Breast epithelium (tissue), 4 donors: ENCODE measurements at places on chromosomes 12 and 14. TPM values are rescaled to one million over a fixed set of nuclear protein-coding genes. Genes with fewer than 3 reads are reported as not detected.

Gene TAS2R7
- not detected for total RNA-seq

Gene MYH7
- total RNA-seq: not detected

Gene C12orf75
- 2.4 TPM for total RNA-seq

Gene TAS2R19
- total RNA-seq: 10.1 TPM

Gene PPFIA2
- 3.8 TPM for total RNA-seq

Gene ZNF839
- 15.4 TPM for total RNA-seq

DNA sequence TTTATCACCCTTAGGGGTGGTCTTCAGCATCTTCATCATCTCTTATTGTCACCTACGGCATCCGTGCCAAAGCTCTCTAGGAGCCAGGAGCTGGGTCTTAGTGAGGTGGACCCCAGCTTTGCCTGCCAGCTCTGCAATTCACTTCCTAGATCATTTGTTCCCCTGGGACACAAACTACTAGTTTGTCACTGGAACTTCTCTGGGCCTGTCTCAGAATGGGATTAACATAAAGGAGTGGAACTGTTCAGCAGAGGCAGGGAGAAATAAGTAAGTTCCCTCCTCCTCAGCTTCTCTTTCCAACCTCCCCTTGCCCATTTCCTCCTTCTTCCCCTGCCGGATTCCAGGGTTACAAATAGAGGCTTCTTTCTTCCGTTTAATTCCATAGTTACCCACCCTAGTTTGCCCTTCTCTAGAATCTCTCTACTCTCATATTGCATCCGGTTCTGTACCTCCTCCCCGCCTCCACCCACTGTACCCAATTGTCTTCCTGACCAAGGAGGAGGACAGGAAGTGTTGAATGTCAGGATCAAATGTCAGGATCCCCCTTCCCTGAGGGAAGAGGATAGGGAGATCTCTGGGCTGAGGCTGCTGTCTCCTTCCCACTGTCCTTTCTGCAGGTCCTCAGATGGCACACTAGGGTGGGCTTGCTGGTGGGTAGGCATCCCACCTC, 25.0 kb downstream of the LARP4 start:
- DNase-seq: no peak

DNA sequence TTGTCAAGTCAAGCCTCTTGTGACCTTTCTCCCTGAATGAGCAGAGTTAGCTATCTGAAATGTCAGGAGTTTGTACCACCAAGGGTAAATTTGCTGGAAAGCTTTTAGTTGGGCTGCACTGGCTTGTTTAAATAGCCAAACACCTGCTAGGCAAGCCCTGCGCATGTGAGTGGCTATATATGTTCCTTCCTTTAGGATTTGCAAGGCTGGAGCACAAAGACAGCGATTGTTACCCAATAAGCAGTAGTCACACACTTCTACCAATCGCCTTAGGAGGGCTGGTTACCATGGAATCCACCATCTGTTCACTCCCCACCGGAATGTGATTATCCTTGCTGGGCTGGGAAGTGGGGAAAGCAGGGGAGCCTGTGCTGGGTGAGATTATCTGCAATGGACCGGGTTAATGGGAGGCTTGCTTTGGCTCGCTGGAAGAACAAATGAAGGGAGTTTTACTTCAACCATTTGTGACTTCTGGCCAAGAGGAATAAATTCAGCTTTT, 102.5 kb downstream of the FGD4 start:
- no peak for DNase-seq

DNA sequence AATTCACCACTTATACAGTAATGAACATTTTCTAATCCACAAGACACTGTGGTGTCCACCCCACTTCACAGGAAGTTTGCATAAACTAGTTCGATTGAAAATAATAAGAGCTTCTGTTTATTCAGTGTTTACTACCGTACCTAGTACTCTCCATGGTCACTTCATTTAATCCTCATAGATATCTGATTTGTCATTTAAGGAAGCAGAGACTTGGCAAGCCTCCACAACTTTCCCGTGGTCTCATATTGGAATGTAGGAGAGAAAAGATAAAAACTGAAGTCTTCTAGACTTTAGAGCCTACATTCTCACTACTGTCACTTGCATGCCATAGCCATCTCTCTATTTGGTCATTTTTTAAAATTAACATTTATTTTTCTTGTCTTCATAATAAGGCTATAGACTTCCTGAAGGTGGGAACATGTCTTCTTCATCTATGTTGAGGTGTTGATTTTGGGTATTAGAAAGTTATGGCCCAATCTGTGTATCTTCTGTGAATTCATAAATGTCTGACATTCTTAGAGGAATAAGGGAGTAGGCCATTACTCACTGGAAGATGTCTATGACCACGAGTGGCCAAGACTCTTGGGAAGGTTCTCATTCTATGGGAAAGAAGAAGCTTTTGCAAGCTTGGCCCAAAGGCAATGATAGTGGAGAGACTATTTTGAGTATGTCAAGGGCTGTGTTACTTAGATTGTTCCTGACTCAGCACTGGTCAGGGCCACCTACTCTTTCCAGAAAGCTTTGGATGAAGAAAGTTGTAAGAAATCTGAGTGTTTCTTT, 423.7 kb downstream of the LRIG3 start:
- no peak for DNase-seq

GRCh38 chr12:55707219-55707671, 459 bp downstream of the ITGA7 start:
- DNase-seq: no peak

DNA sequence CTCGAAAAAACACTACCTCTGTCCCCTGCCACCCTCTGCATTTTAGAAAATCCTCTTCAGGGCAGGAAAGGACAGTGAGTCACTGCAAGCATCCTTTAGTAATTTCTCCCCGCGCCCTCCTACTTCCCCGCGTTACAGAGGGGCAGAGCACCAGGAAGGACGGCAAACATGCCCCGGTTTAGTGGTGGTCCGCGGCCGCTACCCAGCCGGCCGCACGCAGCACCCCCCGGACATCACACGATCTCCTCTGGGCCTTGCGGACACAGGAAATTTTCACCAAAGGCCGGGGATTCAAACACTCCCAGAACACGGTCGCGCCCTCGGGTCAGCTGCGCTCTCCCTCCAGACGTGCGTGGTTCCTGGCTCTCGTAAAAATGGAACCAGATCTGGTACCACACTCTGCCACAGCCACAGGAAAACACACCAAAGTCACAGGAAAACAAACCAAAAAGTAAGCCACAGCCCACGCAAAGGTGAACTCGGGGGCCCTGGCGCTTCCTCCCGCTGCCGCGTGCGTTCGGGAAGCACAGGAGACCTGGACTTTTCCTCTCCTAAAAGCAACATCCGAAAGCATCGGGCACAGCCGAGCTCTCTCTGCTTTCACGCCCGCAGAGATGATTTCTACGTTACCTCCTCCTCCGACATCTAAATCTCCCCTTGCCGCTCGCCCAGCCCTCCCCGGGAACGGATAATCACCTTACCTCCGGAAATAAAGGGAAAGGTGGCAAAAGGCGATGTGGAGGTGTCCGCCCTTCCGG, 839 bp downstream of the SLC38A1 start:
- no peak for DNase-seq

DNA sequence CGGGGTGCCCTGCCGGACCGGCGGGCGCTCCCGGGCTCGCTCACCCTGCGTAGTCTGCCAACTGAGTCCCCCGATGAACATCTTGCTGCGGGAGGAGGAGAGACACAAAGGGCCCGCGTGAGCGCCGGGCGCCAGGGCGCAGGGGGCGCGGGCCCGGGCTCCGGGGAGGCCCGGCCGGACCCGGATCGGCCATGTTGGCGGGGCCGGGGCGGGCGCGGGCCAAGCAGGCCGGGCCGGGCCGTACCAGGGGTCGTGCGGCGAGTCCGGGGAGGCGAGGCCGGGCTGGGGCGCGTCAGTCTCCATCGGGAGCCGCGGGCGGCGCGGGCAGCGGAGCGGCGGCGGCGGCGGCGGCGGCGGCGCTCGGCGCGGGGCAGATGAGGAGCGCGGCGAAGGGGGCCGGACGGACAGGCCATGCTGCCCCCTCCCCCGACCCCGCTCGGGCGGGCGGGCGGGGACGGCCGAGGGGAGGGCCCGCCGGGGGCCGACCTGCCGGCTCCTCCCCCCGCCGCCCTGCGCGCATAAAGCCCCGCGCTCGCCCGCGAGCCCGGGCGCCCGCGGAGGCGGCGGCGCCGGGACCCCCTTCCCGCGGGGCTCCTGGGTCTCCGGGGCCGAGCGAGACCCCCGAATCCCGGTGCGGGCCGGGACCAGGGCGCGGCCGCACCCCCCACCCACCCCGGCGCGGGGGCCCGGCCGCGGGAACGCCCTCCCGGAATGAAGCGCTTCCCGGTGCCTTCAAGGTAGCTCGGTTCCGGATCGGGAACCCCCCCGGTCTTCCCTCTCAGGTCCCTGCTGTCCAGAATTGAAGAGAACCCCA, at the start of gene MSI1:
Gene MSI1, minus strand, starts transcription at position 376 of the 814 bp plus-strand sequence. Its CDS starts 73 bp downstream, at position 303.
- DNase-seq: no peak

GRCh38 chr14:94558842-94559241, 2.4 kb upstream of the SERPINA4 start:
- DNase-seq: no peak

DNA sequence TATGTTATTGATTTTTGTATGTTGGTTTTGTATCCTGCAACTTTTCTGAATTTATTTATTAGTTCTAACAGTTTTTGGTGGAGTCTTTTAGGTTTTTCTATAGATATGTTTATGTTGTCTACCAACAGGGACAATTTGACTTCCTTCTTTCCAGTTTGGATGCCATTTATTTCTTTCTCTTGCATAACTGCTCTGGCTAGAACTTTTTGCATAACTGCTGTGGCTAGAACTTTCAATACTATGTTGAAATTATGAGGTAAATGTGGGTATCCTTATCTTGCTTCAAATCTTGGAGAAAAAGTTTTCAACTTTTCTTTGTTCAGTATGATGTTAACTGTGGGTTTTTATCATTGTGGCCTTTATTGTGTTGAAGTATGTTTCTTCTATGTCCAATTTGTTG, 39.9 kb upstream of the PLBD1 start:
- DNase-seq: no peak

DNA sequence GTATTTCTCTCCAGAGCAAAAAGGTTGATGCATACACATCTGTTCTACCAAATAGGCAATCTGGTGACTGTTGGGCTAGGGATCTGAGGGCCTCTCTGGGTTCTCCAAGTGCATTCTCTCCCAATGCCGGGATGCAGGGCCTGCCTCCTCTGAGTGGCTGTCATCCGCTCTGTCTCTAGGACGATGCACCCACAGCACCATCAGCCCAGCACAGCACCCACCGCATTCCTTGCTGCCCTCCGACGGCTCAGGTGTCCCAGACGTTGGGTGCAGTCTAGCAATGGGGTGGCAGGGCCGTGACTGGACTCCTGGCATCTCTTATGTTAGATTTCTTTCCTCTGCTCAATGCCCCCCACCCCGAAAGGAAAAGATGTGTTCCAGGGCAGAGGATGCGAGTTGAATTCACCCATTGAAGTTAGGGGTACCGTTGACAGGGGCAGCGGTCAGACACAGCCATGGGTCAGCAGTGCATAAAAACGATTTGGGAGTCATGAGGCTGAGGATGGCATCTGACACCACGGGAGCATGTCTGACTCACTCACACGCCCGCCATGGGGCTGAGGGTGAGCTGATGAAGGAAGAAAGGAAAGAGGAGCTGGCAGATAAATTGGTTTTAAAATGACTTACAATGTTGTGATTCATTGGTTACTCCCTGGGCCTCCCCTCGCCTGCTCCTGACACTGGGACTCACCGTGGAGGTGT, 93.2 kb upstream of the C14orf180 start:
- DNase-seq: no peak

GRCh38 chr12:88299567-88300101, 157.5 kb downstream of the TMTC3 start:
- DNase-seq: no peak

- DNase-seq: no peak
Observed at GRCh38 chr14:26594148-26594547, 3.7 kb downstream of the NOVA1 start.

DNA sequence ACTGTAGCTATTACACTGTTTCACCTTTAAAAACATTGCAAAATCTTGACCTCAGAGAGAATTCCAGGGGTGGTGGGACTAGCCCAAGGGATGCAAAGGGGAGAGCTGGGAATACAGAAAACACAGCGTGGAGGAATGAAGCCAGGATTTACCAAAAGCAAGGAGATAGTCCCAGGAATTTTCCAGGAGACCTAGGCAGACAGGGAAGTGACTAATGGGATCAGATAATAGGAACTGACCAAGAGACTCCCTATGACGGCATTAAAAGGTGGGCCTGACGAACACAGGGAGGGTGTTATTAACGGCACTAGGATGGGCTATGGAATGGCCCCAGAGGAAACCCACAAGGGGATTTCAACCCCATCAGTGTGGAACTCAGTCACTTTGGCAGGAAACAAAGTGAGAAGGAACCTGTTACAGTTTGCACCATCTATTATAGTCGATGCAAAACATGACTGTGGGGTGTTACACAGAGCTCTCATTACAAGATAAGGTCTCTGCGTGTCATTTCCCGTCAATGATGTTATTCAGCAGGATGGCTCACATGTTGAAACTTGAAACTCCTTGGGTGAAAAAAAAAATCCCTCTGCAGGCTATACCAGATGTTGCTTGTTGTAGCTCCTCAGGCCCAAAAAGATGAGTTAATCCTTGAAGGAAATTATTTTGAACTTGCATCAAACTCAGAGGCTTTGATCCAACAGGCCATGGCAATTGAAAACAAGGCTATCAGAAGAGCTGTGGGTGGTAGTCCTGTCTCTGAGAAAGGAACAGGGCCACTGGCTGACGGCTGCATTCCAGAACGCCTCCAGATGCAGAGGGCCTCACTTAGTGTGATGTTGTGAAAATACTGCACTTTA, 58.7 kb downstream of the DRAM1 start:
- no peak for DNase-seq

- no peak for DNase-seq
Observed at GRCh38 chr12:76552343-76552938, 7.1 kb downstream of the OSBPL8 start.

DNA sequence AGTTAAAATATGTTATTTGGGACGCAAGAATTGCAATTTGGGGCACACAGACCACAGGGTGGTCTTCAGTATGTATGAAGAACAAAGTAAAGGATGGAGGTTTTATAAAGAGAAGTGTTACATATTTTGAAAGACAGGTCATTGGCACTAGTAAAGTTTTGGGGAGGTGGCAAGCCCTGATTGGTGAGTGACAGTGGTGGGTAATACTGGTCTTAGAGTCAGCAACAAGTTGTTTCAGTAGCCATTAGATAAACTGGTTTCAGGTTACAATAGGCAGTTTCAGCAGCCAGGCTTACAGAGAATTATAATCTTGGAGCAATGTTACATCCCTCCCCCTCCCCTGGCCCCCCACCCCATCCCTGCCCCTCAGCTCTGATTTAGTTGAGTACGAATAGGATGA, 17.5 kb downstream of the MARK3 start:
- DNase-seq: no peak

DNA sequence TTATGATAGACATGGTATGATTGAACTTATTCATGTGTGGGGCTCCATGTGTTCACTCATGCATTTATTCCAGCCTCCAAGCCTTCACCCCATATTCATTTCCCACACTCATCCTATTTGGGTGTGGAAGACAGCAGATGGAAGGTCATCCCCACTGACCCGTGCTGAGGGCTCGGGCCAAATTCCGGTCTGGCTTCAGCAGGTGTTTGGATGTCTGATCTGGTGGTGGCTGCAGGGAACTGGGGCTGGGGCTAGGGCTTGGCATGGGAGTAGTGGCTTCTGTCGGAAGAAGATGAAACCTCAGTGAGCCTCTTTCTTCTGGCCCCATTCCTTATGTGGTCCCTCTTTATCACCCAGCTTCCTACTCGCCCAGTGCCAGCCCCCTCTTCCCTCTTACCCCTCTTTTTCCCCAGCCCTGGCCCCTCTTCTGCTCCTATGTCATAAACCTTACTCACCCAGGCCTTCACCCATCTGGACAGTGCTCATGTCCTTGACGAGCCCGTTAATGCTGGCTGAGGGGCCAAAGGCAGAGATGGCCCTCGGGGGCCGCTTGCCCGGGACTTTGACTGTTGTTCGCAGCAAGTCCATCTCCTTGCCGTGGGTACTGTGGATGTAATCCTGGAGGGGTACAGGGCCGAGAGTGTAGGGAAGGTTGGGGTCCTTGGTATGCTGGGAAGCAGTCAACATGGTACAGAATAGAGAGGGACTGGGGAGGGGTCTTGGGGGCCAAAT, 8.0 kb downstream of the AGAP2 start:
- no peak for DNase-seq
